Stimulated activated CD8-positive, alpha-beta memory T cell treated with anti-CD3 and anti-CD28 coated beads, Interleukin-4, amount 100 ng/mL, for 1 hour (primary cell): ENCODE measurements at places on chromosomes 3 and 15.

DNA sequence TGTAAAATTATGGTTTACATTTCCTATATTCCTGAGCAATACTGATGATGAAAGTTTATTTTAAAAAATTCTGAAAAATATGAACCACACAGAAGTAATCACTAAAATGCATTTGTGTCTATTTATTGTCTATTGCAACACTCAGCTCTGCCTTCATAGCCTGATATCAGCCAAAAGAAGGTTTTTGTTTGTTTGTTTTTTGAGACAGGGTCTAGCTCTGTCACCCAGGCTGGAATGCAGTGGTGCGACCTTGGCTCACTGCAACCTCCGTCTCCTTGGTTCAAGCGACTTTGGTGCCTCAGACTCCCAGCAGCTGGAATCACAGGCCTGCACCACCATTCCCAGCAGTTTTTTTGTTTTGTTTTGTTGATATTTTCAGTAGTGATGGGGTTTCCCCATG, 1560.2 kb downstream of the SI start:
- DNase-seq: no peak

- no peak for DNase-seq
Observed at GRCh38 chr3:127458696-127459604, 131.6 kb downstream of the TPRA1 start.

DNA sequence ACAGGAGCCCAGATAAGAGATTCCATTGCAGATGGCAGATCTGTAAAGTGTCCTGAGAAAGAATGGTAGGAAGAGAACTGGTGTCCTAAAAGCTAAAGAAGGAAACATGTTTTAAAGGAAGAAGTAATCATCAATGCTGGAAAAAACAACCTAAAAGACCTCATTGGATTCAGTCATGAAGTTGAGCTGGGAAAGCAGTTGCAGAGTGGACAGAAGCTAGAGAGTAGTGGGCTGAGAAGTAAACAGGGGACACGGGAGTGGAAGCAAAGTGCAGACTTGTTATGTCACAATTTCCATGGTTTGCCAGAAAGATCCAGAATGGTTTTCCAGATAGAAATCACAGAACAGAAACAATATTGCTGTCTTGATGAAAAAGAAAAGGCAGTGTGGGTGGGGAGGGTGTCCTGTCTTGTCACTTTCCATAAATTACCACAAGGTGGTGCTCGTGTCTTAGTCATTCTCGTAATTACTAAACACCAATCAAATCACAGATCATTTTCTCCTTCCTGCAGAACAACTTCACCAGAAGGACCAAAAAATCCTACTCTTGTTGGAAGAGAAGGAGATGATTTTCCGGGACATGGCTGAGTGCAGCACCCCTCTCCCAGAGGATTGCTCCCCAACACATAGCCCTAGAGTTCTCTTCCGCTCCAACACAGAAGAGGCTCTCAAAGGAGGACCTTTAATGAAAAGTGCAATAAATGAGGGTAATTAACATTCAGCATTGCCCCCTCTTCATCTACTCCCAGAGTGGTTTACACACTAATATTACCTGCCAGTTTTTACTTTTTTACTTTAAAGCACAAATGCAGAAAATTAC, 64.5 kb downstream of the KLHL25 start:
- no peak for DNase-seq

DNA sequence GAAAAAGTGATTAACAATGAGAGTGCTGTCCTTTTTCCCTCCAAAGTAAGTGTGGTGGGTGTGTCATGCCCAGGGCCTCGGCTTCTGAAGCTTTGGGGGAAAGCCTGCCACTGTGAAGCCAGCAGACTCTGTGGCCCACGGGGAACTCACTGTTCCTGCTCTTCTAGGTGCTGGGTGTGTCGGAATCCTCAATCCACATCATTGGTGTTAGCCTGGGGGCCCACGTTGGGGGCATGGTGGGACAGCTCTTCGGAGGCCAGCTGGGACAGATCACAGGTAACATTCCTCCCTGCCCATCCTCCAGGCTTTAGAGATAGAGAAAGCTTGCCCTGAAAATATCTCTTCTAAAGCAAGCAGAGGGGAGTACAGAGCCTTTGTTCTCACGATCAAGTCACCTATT, 11.6 kb downstream of the PLA1A start:
- no peak for DNase-seq

GRCh38 chr3:175746308-175746707, 887.2 kb downstream of the NAALADL2 start:
- no peak for DNase-seq

DNA sequence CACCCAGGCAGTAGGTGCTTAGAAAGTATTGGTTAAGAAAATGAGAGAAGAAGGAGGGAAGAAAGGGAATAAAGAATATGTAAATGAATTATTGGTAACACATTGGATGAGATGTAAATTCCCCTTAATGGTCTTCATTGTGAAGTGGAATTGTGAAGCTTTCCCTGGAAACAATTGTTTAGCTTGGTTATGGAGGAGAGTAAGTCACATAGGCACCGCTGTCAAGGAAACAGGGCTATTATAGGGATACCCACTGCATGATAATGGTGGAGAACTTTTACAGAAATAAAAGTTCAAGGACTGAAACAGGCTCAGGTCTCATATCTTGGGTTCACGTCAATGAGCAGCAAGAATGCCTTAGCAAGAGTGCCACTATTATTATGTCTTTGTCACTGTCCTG, 9.5 kb downstream of the SYNPR start:
- no peak for DNase-seq

GRCh38 chr3:33155301-33155700, 41.5 kb downstream of the CRTAP start:
- no peak for DNase-seq

DNA sequence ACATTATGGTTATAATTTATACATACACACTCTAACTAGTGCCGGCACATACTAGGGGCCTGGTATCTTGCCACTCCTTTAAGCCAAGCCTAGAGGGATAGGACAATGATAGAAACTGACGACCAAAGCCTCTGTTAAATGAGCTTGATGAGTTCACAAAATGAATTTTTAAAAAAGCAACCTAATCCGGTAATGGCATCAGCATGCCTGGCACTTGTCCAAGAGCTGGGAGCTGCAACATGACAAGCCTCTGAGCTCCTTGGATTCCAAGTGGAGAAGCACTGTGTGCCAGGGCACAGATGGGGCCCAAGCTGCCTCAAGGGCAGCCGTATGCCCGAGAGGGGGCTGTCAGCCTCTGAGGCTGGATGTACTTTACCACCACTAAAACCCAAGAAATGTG, 9.7 kb downstream of the ETV5 start:
- DNase-seq: no peak

DNA sequence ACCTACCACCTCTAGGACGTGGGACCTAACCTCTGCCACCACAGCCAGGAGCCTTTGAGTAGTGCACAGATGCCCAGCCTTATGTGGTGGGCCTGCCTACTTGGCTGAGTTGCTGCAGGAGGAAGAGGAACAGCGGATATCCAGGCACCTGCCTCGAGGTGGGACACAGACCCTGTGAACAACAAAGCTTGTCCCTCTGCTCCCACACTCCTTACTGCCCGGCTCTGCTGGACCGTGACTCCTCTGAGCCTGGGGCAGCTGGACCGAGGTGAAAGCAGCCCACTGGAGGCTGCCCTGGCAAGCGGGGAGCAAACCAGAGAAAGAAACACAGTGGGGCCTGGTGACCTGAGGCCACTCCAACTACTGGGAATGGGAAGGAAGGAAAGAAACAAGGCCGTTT, 97.8 kb downstream of the SEC22A start:
- no peak for DNase-seq

- DNase-seq: no peak
Observed at GRCh38 chr3:66405701-66406091, 95.1 kb downstream of the LRIG1 start.

DNA sequence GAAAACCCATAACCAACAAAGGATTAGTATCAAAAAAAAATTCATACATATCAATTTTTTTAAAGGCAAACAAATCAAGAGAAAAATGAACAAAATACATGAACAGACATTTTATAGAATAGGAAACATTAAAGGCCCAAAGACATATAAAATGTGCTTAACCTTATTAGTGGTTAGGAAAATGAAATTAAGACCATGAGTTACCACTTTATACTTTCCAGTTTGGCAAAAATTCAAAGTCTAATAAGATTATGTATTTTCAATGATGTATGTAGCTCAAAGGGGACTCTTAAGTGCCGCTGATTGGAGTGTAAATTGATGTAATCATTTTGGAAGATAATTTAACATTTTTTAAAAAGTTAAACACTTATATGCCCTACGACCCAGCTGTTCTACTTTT, 89.2 kb downstream of the BOC start:
- DNase-seq: no peak

DNA sequence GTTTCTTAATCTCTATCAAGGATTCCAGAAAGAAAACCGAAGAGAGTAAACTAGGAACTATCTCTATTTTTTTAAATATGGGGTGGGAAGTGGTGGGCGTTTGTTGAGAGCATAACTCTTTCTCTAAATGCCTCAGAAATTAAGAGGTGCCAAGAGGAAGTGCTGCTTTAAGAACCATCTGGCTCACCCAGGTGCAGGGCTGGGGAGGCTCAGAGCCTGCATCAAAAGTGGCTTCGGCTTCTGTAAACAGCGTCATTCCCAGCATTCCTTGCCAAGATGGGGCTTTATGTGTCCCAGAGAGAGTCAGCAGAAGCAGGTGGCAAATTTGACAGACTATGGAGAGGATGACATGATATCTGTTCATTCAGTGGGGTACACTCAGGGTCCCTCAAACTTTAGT, 123.3 kb upstream of the BFSP2 start:
- no peak for DNase-seq

DNA sequence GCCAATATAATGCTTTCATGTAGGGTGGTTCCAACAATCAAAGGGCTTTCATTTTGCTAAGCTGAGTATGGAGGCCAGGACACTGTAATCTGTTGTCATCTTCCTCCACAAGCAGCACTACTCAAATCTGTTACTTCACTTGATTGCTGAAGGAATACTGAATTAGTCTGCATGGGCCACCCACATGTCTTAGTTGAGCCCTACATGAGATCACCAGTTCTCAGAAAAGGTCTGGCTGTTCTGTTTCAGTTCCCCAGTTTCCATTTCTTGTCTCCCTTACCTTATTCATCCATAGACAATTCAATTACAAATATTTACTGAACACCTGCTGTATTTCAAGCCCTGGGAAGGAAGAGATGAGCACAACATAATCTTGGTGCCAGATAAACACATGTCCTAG, 119.2 kb downstream of the FHIT start:
- no peak for DNase-seq

DNA sequence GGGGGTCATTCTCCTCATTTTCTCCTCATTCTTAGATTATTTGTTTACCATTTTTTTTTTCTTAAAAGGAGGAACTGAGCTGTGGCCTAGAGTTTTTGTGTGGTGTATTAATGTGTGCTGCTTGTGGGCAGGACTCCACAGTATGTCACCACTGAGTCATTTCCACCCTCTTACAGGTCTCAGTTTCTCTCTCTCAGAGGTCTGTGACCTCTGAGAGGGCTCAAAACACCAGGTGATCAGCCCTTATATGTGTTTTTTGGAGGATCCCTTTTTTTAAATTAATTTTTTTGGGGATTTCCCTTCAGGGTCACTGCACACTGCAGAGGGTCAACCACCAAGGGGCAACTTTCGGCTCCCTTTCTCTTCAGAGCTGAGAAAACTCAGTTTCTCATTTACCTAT, 166.4 kb downstream of the SUCNR1 start:
- no peak for DNase-seq

DNA sequence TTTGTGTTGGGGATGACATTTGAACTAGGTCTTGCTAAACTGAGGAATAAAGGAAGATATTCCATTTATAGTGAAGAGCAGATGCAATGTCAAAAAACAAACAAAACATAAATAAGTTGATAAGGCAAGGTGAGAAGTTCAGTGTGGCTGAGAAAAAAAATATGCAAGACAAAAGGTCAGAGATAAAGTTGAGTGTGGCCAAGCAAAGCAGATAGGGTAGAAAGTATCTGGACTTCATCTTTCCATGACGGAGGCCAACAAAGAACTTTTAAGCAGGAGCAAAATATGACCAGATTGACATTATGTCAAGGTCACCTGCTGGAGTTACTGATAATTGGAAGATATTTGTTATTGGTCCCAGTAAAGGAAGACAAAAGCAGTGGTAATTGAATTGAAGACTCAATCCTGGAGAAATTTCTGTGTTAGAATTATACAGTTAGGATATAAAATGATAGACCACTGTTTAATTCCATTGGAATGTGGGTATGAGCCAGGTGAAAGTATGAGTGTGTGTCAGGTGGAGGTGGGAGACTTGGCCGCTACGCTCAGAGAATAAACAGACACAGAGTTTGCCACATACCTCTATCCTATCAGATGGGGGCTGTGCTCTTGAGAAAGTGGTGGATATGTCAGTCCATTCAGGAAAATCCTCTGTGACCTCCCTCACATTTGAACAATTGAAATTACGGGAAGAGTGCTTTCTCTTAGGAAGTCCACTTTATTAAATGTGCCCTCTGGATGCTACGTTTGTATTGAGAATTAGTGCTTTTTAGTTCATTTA, 28.1 kb downstream of the ADIPOQ start:
- no peak for DNase-seq

DNA sequence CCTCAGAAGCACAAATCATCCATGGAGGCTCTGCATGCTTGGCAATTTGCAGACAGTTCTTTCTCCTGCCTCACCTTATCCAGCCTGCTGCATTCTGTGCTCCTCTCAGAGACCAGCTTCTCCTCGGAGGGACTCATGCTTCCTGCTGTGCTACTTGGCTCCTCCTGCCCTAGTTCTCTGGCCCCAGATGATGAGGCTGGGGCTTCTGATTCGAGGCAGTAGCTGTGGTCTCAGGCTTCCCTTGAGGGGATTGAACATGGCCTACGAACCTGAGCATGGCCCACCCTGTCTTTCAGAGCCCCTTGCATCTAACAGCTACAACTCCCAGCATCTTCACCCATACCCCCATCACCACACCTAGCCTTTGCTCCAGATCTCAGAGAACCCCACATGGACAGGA, 6.7 kb downstream of the VIPR1 start:
- no peak for DNase-seq

DNA sequence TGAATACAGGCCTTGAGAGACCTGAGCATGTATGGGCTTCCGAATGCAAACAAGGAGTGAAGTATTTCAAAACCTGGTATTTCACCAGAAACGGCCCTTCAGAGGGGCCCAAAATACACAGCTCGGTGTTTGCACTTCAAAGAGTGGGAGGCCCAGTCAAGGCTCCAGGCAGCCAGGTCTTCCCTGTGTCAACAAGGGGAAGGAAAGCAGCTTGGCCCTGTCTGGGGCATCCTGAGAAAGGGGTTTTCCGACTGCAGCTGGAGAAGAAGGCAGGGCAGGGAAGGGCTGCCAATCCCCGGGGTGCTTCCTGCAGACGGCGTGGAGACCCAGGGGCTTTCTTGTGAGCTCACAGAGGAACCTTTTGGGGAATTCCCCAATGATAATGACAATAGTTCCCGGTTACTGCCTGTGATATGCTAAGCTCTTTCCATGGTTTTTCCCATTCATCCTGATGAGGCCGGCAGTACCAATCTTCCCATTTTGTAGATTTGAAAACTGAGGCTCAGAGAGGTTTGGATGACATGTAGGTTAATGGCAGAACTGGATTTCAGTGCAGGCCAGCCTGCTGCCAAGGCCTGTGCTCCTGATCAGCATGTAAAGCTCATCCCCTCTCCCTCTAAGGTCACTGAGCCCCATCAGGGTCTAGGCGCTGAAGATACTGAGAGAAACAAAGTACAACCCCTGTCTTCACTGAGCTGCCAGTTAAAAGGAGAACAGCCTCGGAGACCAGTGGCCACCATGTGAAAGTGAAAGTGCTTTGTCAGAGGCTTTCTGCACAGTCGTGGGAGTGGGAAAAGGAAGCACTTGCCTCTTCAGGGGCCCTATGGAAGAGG, 43.0 kb upstream of the TLE3 start:
- DNase-seq: no peak

GRCh38 chr3:47079432-47079831, 84.5 kb downstream of the SETD2 start:
- DNase-seq: no peak
